ENCODE measurements at places on chromosomes 3 and 15.

DNA sequence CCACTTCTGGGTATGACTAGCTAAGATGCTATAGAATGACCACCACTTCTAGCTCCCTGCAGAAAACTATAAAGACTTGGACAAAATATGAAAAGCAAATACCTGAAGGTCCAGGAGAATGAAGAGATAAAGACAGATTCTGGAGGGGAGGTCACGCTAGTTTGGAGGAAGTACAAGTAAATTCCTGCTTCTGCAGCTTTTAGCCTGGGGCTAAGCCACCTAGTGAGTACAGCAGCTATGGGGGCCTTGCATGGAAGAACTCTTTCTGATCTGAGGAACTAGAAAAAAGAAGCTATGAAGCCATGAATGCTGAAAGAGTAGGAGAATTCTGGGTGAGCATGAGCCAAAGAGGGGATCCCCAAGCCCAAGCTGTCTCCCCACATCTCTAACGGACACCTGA lies 29.8 kb downstream of the NRG4 start:
- DNase-seq = no peak

DNA sequence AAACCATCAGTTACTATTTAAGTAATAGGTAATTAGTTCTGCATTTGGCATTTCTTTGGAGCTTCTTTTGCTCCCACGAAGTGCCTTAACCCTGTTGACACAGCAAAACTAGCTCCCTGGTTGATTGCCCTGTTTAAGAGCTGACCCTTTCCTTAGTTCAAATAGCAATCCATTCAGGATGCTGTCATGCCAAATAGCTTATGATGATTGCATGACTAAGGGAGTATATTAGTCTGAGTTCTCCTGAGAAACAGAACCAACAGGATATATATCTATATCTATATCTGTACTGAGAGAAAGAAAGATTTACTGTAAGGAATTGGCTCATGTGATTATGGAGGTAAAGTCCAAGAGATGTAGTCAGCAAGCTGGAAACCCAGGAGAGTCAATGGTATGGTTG lies 50.3 kb upstream of the SPRED1 start:
- DNase-seq = no peak

DNA sequence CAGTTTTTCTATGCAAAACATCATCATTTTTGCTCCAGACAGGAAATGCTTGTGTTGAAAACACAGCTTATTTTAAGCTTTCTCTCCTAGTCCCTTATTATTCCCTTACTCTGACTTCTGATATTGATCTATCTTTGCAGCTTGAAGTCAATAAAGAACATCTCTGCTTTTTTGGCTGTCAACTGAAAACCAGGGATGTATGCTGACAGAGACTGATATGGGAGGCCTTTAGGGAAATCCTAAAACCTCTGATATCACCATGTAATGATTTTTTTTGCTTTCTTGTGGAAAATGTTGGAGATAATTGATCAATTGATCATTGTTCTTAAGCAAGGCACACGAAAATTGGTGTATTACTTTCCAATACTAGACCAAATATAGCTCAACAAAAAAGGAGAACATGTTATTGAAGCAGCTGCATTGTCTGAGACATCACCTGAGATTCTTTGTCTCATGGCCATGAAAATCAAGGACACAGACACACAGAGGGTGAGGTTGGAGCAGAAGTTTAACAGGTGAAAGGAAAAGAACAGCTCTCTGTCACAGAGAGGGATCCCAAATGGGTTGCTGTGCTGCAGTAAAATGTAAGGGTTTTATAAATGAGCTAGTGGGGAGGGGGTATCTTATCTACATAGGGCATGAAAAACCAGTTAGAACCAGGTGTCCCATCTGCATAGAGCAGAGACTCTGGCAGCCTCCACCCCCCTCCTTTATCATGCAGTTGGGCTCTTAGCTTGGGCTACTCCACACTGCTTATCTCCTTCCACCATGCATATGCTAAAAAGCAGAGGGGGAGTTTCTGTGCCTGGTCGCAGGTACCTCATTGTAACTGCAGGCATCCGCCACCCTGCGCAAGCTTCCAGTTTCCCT lies 17.0 kb upstream of the SENP7 start:
- no peak for DNase-seq

DNA sequence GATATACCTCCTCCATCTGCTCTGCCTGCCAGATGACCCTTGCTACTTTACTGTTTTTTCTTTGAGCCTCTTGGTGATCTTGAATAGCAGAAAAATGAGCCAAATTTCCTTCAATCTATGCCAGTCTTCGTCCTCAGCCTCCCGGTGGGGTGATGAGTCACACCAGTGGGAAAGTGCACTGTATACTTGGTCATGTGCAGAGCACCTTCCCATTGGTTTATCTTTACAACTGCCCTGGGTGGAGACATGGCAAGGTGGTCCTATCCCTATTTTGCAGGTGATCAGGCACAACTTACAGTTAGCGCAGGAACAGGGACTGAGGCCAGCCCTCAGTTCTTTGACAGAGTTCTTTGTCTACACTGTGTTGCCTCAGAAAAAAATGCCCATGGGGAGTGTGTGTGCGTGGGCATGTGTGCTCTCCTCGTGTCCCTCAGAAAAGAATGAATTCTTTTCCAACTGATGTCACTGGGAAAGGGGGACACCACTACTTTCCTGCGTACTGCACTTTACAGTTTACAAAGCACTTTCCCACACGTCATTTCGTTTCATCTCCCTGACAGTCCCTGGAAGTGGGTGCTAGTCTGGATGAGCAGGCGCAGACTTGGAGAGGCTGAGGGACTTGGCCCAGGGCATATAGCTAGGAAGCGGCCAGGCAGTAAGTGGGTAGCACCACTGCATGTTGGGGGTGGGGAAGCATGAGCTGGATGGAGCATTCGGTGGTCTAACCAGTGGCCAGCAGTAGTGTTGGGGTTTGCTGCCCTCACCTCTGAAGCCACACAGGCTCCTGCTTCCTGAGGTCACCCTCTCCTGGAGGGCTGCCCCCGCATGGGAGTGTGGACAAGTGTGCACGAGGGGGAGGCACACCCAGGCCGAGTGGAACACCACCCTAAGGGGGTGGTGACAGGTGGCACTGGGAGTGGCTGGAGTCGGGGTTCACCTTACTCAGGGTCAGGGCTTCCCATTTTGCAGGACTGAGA lies 24.1 kb downstream of the SMAD3 start:
- DNase-seq = no peak

DNA sequence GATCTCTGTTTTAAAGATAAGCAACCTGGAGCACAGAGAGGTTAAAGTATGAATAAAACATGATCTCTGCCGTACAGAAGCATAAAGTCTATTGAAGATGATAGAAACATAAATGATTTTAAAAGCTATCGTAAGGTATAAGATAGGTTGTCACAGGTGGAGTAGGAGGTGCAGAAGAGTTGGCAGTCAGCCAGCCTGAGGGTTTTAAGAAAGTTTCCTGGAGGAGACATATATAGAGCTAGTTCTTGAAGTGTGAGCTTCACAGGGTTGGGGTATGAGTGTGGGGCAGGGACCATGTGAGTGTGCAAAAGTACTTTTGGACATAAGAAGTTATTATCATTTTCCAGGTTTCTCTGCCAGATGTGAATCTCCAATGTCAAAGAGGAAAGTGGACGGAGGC lies 3.9 kb upstream of the FGF12 start:
- no peak for DNase-seq

GRCh38 chr3:172279191-172279640 lies 169.0 kb downstream of the GHSR start:
- DNase-seq = no peak

- peak; percentile 25 for DNase-seq
Observed at GRCh38 chr3:9810433-9810770, 340 bp downstream of the TTLL3 start.

DNA sequence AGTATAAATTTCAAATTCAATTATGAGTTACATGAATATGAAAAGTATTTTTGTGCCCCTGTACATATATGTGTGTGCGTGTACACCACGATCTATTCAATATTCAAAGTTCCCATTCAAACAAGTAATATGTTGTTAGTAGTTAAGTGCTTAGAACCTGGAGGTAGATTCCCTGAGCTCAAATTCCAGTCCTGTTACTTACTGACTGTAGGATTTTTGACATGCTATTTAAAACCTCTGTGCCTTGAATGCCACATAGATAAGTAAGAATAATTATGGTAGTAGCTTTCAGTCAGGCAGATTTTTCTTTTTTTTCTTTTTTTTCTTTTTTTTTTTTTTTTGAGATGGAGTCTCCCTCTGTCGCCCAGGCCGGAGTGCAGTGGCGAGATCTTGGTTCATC lies 53.3 kb upstream of the CMSS1 start:
- DNase-seq = no peak

GRCh38 chr15:88711806-88712205 lies 73.0 kb downstream of the ISG20 start:
- DNase-seq = no peak

GRCh38 chr3:9397906-9398699 lies 688 bp downstream of the SETD5 start:
- DNase-seq = peak; percentile 70

- no peak for DNase-seq
Observed at GRCh38 chr3:185028121-185028520, 124.7 kb downstream of the C3orf70 start.

- no peak for DNase-seq
Observed at GRCh38 chr15:72584006-72584405, 70.5 kb upstream of the GOLGA6B start.

GRCh38 chr3:168707900-168708299 lies 612.2 kb upstream of the GOLIM4 start:
- DNase-seq = no peak

- DNase-seq = no peak
Observed at GRCh38 chr3:148914936-148915690, 50.0 kb downstream of the CPA3 start.

DNA sequence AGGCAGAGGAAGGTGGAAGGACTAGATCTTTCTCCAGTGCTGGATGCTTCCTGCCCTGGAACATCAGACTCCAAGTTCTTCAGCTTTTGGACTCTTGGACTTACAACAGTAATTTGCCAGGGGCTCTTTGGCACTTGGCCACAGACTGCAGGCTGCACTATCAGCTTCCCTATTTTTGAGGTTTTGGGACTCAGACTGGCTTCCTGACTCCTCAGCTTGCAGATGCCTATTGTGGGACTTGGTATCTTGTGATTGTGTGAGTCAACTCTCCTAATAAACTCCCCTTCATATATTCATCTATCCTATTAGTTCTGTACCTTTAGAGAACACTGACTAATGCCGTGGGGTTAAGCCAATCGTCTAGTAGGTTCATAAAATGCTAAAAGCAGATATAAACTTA lies 8.8 kb upstream of the B3GNT5 start:
- peak; percentile 52 for DNase-seq

DNA sequence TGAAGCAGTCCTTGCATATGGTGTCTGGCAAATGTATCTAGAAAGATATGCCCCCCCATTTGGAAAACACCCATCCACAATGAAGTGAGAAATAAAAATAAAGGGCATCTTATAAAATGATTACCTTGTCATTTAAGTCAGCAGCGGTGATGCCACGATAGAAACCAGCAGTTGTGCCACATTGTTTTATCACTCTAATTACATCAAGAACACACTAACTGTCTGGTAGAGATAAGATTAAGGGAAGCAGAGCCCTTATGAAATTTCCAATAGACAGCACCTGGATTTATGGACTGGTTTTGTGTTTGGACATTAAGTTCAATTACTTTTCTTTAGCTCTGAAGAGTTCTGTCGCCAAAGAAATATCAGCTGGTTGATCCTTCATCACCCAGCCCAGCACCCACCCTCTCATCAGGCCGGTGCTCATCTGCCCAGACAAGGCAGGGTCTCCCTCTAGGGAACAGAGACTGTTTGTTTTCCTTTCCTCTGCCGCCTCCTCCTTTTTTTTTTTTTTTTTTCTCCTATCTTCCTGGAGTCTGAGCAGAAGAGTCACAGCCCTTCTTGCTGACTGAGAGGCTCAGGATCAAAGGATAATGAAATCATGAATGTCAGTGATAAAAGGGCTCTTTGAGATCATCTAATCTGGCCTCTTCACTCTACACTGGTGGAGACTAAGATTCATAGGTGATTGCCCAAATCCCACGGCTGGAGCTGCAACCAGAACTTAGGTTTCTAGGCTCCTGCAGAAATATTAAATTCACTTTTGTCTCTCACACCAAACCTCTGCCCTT lies 464.1 kb downstream of the NTRK3 start:
- no peak for DNase-seq

DNA sequence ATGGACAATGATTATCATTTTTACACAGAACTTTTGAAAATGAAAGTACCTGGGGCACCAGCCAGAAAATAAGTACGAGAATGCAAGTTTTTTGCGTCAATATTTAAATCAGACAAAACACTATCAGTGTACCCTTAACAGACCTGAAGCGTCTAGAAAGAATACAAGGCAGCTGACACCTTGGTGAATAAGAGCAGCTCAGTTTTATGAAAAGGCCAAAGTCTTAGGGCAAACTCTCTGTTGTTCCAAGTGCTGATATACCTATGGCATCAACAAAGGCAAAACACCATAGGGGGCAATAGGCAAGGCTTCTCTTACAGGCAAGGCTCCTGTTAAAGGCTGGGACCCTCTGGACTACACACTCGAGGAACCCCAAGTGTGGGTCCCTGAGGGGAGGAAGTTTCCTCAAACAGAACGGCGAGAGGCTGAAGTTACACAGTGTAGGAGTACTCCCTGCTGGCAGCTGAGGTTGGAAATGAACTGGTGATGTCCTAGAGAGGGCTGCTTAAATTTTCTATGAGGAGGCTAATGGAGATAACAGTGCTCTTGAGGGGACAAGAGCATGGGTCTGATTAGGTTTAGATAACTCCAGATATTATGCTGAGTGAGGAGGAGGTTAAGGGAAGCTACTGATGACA lies 291.0 kb downstream of the TIGIT start:
- no peak for DNase-seq

GRCh38 chr3:126121074-126121473 lies 37.1 kb upstream of the SLC41A3 start:
- no peak for DNase-seq

DNA sequence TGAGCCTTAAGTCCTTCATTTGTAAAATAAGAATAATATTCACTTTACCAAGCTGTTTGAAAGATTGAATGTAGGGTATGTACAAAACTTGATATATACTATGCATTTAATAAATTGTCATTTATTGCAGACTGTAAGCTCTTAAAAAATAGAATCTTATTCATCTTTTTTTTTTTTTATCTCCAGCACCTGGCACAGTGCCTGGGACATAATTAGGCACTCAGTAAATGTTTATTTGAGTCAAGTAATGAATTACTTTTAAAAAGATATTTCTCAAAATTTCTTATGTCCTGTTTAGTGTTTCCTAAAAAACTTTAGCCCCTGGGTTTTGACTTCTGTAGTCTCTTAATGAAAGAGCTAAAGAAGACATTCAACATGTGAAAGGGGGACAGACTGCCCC lies 71.7 kb downstream of the TOP2B start:
- DNase-seq = no peak

GRCh38 chr15:65175511-65175910 lies 9.6 kb downstream of the CLPX start:
- no peak for DNase-seq

DNA sequence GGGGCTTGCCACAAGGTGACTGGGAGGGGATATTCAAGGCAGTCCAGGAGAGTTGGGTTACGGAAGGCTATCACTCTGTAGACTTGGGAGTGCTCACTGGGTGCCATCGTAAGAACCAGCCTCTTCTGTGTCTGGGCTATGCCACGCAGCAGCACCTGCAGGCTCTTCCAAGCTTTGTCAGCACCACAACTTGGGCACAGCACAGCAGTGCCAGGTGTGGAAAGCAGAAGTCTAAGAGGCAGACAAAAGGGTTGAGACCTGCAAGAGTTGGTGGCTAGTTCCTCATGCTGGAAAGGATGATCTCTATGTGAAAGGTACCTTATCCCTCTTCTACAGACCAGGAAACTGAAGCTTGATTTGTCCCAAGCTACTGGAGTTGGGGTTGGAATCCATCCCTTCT lies 15.8 kb downstream of the CX3CR1 start:
- no peak for DNase-seq

All from mucosa of descending colon (tissue), 3 donors.